ENCODE measurements at places on chromosomes 7 and 10.

DNA sequence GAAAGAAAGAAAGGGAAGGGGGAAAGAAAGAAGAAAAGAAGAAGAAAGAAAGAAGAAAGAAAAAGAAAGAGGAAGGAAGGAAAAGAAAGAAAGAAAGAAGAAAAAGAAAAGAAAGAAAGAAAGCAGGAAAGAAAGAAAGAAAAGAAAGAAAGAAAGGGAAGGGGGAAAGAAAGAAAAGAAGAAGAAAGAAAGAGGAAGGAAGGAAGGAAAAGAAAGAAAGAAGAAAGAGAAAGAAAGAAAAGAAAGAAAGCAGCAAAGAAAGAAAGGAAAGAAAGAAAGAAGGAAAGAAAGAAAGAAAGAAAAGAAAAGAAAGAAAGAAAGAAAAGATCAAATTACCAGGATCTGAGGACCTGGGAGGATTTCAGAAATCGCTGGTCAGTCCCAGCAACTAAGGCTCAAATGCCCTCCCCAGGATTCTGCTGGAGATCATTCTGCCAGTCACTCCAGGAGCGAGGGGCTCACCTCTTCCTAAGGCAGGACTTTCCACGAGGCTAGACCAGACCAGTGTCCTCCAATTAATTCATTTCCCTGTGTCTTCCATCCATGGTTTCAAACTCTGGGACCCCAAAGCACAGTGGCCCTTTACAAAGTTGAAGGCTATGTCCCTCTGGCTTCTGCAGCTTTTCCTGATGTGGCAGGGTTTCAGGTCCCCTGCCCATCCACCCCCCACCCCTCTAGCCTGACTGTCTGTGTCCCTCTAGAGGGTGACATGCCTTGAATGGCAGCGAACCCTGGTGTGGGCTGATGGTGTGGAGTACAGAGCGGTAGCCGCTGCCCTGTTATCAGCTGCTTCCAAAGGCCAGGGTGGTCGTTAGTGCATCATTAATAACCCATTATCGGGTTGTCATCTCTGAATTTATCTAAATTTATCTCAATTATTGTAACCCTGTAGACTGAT is 77.9 kb downstream of the PARP12 start:
- DNase-seq, result no peak

DNA sequence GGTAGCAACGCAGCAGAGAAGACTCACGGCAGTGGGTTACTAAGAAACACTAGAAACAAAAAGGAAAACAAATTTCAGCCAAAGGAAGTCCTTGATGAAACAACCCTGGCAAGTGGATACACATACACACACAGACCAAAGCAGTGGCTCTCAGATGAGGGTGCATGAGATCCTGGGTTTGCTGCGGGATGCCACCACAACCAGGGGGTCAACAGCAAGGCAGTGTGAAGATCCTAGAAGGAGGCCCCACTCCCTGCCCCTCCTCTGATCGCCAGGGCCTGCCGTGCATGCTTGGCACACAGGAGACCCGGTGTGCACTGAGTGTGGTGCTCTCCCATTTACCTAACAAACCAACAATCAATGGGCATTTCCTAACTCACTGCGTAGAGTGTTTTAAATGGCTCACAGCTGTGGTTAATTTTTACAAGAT is 252.3 kb upstream of the KLF14 start:
- DNase-seq, result no peak

GRCh38 chr7:193481-194251 is 1.3 kb downstream of the FAM20C start:
- DNase-seq, result no peak

GRCh38 chr10:79615577-79615976 is 4.8 kb downstream of the SFTPA1 start:
- DNase-seq, result no peak

DNA sequence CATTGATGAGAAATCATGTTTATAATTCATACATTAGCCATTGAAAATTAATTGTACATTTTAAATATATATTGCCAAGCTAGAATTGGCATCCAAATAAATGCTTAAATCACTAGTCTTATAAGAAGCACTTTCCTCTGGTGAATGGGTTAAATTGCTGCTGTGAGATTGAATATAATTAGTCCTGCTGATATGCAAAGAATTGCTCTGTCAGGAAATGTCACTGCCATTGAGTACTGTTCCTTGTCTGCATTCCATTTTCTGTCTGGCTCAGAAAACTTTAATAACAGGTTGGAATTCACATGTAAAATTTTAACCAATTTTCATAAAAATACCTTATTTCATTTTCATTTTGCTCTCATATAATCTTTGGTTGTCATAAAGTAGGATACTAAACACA is 589.1 kb downstream of the MAGI2 start:
- no peak for DNase-seq

DNA sequence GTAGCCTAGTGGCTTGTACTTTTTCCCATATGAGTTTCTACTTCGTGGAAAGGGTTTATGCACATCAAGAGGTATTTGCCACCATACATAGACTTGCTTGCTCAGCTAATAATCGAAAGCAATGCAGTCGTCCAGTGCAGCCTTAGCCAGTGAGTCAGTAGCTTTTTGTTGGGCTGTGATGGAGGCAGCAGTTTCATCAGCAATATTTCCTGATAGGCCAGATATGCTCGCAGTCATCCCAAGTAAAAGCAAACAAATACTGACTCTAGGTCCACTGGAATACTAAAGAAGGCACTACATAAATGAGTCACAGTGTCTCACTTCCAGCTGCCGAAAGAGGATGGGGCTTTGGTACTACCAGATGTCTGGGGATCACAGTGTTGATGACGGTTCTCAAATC is 2.1 kb upstream of the BNIP3 start:
- no peak for DNase-seq

- no peak for DNase-seq
These were observed 49.2 kb upstream of the CDK1 start for GRCh38 chr10:60729106-60729505.

- no peak for DNase-seq
These were observed 103.3 kb downstream of the DNMBP start for GRCh38 chr10:99906470-99906869.

GRCh38 chr7:74187915-74188675 is 13.9 kb downstream of the EIF4H start:
- no peak for DNase-seq

DNA sequence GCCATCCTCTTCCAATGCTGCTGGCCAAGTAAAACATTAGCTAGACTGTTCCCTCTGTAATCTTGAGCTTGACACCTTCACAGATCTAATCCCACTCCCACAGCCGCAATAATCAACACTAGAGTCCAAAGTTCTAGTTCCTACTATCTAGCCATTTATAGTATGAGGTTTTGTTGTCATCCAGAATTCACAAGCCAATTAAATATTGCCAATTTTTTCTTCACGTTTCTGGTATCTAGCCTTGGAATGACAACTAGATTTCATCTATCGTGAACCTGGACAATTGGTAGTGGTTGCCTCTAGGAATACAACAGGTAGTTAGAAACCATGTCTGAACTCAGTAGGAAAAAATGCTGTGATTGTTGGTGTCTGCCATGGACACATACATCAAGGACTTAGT is 10.4 kb downstream of the WASL start:
- no peak for DNase-seq

- DNase-seq, result no peak
These were observed 107.8 kb downstream of the ARHGAP22 start for GRCh38 chr10:48496831-48497779.

GRCh38 chr10:28592953-28593352 is 60.0 kb downstream of the WAC start:
- no peak for DNase-seq

- no peak for DNase-seq
These were observed 141.2 kb downstream of the LHPP start for GRCh38 chr10:124602646-124603365.

- DNase-seq, result no peak
These were observed 31.1 kb upstream of the CRHR2 start for GRCh38 chr7:30713392-30713791.

- no peak for DNase-seq
These were observed 910 bp downstream of the WIPF3 start for GRCh38 chr7:29806995-29807841.

- no peak for DNase-seq
These were observed 221.5 kb upstream of the TMEM229A start for GRCh38 chr7:124254396-124254795.

GRCh38 chr10:128062331-128062880 is 63.8 kb downstream of the MKI67 start:
- DNase-seq, result no peak

DNA sequence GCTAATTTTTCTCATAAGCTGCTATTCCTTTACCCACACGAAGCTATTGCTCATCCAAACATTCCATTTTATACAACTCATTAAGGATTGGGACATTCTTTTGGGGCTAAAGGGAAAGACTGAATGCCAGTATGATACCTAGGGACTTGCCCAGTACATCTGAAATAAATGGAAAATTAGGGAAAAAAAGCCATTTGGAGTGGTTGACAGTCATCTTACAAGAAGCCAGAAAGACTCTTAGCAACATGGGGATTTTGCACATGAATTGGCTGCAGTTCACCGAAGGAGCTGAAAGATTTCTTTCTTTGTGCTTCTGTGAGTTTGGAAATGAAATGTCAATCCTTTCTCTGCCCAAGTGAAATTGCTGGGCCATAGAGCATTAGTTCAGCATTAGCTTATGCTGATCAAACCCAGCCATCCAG is 43.3 kb upstream of the MTURN start:
- DNase-seq, result no peak

DNA sequence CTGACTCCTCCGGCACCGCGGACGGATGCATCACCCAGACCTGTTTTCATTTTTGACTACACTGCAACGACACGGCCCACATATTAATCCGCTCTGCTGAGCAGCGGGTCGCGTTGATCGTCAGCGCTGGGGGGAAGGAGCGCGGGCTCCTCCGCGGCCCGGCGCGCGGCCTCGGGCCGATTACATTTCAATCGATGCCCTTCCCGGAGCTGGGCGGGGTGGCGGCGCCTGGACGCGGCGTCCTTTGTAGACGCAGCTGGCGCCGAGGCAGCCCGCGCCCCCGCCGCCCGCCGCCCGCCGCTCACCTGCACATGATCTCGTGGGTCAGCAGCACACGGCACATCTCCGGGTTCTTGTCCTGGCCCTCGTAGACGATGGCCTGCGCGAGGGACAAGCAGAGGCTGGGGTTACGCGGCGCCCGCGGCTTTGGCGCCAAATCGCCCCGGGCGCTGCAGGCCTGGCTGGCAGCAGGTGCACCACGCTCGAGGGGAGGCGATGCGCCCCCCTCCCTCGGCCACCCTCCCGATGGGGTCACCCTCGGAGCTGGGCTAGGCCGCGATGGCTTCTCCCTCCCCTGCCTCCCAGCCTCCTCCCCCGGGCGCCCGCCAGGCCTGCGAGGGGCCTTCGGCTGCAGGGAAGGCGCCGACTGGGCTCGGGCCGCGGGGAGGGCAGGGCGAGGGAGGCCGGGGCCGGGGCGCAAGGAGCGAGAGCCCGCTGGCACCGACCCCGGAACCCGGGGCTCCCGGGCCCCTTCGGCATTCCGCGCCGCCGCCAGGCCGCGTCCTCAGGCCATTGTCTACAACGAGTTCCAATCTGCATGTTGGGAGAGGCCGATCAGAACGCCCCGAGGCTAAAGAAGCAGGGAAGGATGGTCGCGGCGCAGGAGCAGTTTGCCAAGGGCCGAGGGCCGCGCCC is 5.2 kb downstream of the EBF3 start:
- DNase-seq, result no peak

Measured in activated CD8-positive, alpha-beta memory T cell treated with anti-CD3 and anti-CD28 coated beads for 48 hours (primary cell).